T-helper 17 cell (primary cell): ENCODE measurements at places on chromosomes 1 and 21. TPM values are rescaled to one million over a fixed set of nuclear protein-coding genes. Genes with fewer than 3 reads are reported as not detected.

Gene PKP1
- total RNA-seq = not detected

Gene HEYL
- 0.10 TPM for total RNA-seq

- H3K4me3 ChIP-seq = peak overlapping the region; percentile 83
- H3K27ac ChIP-seq = peak overlapping the region; percentile 91
- DNase-seq = no peak
- H3K4me1 ChIP-seq = peaks cover 45% of the 10 kb centered on the region
These were observed 13.2 kb downstream of the GBP5 start for GRCh38 chr1:89259283-89259971.

DNA sequence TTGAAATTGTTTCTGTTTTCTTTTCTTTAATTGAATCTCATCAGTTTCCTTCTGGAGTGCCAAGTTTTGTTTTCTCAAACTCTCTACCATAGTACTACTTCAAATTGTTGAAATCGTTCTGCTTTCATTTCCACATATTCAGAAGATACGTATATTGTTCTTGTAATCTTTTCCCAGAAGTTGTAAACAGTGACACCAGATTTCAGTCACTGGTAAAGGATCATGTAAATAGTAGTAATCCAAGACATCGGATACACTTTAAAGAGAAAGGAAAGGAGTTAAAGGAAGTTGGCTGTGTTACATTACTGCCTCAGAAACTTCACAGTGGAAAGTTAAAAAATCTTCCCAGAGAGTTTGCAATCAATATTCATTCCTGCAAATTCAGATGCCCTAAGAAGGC is 67.5 kb downstream of the RGL1 start:
- peaks cover 11% of the 10 kb centered on the region for H3K4me1 ChIP-seq
- peaks cover 5% of the 10 kb centered on the region for H3K36me3 ChIP-seq
- H3K27ac ChIP-seq = no peak overlapping the region
- DNase-seq = no peak
- H3K27me3 ChIP-seq = peaks cover 1% of the 10 kb centered on the region

Gene GSTM1
- total RNA-seq = not detected

DNA sequence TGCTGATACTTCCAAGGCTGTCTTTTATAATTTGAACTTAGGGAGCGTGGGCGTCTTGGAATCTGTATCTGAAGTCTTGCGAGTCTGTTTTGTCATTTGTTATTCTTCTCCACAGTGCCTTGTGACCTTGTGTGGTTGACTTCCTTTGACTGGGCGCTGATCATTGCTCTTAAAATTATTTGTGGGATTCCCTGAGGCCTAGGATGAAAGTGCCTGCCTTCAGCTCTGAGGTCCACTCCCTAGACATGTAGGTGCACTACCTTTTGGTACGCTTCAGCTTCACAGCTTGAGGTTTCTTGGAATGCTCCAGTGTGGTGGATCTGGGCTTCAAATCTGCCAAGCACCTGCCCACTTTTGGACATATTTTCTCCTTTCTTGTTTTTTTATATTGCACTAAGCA is 50.2 kb upstream of the IGSF5 start:
- H3K4me1 ChIP-seq = no peaks in the 10 kb centered on the region
- no peak for DNase-seq
- H3K27me3 ChIP-seq = no peaks in the 10 kb centered on the region
- no peaks in the 10 kb centered on the region for H3K36me3 ChIP-seq
- H3K4me3 ChIP-seq = no peak overlapping the region

Gene XCL2
- not detected for total RNA-seq

Gene LIN9
- 2.5 TPM for total RNA-seq

DNA sequence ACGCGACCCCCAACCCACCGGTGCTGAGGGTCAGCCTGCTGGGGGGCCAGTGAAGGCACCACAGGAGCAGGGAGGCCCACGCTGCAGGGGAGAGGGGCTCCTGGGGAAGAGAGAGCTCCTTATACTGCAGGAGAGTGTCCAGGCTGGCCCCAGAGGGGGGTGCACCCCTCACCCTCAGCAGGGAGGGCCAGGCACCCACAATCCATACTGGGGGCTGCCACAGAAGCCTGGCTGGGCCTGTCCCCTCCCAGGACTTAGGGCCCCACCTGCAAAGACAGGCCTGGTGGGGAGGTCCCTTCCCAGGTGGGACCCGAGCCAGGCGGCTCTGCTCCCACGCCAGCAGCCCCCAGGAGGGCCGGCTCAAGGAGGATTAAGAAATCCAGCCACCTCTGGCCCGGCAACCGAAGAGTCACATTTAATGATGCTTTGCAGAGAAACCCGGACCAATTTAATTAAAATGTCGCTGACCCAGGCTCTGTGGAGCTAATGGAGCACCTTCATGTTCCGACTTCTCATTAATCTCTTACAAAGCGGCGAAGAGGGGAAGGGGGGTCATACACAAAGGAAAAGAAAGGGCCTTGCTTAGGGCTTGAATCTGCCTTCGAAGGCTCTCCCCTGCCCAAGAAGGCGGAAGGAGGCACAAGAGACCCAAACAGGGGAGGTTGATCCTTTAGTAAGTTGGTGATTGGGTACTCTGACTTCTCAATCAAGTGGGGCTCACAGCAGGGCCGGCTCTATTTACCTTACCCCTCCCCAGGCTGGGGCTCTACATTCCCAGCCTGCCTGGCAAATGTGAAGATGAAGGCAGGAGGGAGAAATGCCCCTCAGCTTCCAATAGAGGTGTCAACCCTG is 25.0 kb downstream of the WNT9A start:
- no peak overlapping the region for H3K27ac ChIP-seq
- no peak for DNase-seq
- H3K4me3 ChIP-seq = no peak overlapping the region
- H3K36me3 ChIP-seq = no peaks in the 10 kb centered on the region
- peaks cover 5% of the 10 kb centered on the region for H3K4me1 ChIP-seq
